ENCODE measurements at places on chromosomes 2 and 18.

GRCh38 chr2:227826019-227826521 lies 12.4 kb downstream of the CCL20 start:
- no peak for DNase-seq

GRCh38 chr18:32360682-32361345 lies 109.9 kb downstream of the GAREM1 start:
- DNase-seq: no peak

GRCh38 chr2:241096979-241097378 lies 5.1 kb downstream of the MTERF4 start:
- no peak for DNase-seq

DNA sequence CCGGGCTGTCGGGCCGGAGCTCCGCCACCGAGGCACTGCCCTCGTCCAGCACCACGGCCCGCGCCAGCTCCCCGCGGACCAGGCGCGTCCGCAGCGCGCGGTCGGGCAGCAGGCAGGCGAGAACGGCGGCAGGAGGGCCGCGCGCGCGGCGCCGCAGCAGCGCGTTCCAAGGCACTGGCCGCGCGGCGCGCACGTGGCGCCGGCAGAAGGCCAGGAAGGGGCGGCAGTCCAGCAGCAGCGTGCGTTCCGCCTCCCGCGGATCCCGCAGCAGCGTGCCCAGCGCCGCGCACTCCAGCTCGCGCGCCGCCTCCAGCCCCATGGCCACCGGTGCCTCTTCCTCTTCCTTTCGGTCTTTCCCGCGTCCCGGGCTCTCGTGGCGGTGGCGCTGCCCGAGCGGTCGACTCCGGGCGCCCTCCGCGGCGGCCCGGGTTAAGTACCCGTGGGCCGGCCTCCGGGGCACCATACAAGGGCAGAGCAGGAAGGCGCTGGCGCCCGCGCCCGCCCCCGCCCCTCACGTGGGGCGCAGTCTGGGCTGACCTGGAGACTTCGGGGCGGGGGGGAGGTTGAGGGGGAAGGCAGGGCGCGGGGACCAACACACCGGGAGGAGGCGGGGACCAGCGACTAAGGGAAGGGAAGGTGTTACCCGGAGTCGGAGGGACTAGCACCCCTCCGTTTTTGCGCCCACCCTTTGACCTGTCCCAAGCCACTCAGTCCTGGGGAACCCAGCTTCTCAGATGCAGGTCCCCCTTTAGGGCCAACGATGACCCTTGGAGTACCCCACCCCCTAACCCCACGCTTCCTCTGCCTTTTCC lies at the start of gene DUSP2:
Gene DUSP2, minus strand, starts transcription at position 405 of the 812 bp plus-strand sequence. Its CDS starts 86 bp downstream, at position 319.
- peak; percentile 81 for DNase-seq

DNA sequence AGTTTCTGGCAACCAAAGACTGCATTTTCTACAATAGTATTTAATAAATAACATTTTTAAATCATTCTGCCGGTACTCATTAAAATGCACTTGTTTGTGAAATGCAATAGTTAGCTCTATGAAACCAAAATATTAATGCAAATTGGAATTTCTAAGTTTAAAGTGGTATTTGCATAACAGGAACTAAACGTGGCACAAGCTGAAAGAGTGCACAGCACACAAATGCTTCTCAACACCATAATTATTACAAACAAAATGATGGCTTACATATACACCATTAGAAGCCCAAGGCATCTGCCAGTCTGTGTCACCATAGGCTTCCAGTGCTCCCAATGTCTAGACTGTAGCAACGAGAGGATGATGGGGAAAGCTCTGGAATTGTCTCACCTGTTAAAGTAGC lies 280.5 kb downstream of the TCF4 start:
- DNase-seq: no peak

DNA sequence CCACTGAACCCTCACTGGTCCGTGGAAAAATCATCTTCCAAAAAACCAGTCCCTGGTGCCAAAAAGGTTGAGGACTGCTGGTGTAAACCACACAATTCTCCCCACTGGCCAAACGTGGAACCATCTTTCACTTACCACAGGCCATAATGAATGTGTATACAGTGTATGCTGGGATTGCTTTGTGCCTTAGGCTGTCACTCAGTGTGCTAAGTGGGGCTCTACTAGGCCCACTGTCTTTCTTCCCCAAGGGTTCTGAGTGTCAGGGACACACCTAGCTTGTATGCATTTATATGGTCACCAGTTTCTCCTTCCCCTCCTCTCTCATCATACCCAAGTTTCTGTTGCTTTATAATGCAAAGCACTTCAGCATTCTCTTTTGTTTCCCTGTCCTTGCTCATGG lies 27.2 kb downstream of the SCYGR8 start:
- no peak for DNase-seq

GRCh38 chr18:36634573-36635216 lies 194.1 kb downstream of the TPGS2 start:
- no peak for DNase-seq

- no peak for DNase-seq
Measured at GRCh38 chr2:135662088-135662487, 79.6 kb upstream of the UBXN4 start.

DNA sequence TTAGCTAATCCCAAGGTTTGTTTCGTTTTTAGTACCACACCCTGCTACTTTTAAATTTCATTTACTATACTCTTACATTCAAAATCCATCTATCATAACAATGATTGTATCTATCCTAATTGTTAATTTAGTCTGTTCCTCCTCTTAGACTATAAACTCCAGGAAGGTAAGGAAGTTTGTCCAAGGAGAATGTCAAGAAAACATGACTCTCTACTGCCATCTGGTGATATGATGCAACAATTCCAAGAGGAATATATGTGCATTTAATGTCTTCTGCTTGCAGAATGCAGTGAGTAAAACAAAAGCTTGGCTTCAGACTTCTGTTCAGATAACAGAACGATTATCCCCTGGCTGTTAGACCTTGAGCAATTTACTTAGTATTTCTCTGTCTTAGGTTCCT lies 1267.1 kb downstream of the LRP1B start:
- no peak for DNase-seq

GRCh38 chr2:233336541-233336940 lies 17.8 kb upstream of the DGKD start:
- DNase-seq: no peak

Measured in stimulated activated CD8-positive, alpha-beta memory T cell treated with anti-CD3 and anti-CD28 coated beads, Interleukin-4, amount 100 ng/mL, for 1 hour (primary cell).